Activated CD8-positive, alpha-beta memory T cell treated with anti-CD3 and anti-CD28 coated beads for 1 hour (primary cell): ENCODE measurements at places on chromosomes 13 and 19.

DNA sequence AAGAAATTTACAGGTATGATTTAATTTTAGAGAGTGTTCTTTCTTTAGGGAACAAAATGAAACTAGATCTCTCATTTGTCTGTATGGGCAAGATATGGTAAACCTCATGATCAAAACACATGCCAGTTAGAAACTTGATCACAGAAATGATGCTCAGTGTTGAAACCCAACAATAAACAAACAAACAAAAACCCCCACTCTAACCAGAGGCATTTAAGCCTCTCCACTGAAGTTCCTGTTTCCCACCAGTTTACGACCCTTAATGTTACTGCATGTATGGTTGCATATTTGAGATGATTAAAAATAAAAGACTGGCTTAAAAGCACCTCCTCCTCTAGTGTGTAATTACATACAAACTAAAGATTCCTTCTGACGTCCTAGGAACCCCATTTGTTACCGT, 293.3 kb upstream of the MAB21L1 start:
- no peak for DNase-seq

- DNase-seq = no peak
These were observed 402.9 kb downstream of the HS6ST3 start for GRCh38 chr13:96492766-96493165.

GRCh38 chr19:33000510-33000909, 28.5 kb downstream of the FAAP24 start:
- no peak for DNase-seq

- no peak for DNase-seq
These were observed 19.1 kb downstream of the PEX11G start for GRCh38 chr19:7469669-7470285.
